ENCODE measurements at places on chromosomes 3 and 15.

DNA sequence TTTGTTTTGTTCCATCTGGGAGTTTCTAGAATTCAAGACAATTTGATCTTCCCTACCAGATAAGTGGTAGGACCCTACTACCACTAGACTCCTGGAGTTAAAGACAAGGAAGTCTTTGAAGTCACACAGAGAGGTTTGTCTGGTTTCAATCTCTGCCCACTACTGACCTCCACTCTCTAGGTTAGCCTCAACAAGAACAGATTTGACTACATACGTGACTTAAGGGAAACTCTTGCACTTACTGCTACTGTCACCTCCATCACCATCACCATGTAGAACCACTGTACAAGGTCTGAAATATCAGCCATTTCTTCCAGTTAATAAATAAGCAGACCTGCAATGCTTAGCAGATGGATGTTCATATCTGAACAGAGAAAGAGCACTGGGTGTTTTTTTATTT lies 148.3 kb upstream of the ARHGEF26 start:
- no peak for DNase-seq

DNA sequence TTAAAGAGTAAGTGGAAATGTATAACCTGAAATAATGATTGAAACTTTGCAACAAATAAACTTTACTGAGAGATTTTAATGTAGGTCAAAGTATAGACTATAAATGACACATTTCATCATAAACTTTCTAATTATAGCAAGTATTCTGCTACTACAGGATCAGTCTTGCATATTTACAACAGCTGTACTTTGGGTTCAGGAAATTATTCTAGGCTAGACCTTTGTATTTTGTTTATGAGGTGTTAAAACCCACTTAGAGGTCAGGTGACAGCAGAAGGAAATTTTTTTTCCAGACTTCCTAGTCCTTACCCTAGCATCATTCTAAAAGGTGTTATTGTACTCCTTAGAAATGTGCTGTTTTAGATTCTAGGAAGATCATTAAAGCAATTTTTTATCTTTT lies 2.3 kb downstream of the RNF7 start:
- no peak for DNase-seq

DNA sequence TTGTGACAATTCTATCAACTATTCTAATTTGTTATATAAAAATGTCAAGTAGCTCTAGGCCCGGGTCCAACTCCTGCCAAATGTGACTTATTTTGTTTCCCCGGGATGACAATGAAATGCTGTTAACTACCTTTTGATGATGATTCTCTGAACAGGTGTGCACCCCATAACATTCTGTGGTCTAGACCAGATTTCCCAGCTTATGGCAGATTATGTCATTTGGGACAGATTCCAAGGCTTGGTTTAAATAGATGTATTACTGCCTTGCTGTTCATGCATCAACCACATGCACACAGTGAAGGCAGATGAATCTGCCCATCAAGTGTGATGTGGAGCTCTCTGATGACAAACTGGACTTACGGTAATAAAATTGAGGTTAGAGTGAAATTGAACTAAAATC lies 150.5 kb downstream of the MECOM start:
- DNase-seq: no peak

DNA sequence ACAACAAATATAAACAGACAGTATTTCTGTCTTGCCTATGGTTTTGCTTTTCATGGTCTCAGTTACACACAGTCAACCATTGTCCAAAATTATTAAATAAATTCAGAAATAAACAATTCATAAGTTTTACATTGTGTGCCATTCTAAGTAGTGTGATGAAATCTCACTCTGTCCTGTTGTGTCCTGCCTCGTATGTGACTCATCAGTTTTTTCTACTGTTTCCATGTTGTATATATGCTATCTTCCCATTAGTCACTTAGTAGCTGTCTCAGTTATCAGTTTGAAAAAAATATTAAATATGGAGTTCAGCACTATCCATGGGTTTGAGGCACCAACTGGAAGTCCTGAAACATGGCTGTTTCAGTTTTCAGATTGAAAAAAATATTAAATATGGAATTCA lies 282.4 kb upstream of the GRM7 start:
- DNase-seq: no peak

GRCh38 chr3:186381424-186382216 lies 19.6 kb upstream of the DGKG start:
- DNase-seq: no peak

GRCh38 chr3:105399062-105399461 lies 32.4 kb downstream of the ALCAM start:
- no peak for DNase-seq

- no peak for DNase-seq
Observed at GRCh38 chr3:186221760-186222378, 113.0 kb upstream of the ETV5 start.

DNA sequence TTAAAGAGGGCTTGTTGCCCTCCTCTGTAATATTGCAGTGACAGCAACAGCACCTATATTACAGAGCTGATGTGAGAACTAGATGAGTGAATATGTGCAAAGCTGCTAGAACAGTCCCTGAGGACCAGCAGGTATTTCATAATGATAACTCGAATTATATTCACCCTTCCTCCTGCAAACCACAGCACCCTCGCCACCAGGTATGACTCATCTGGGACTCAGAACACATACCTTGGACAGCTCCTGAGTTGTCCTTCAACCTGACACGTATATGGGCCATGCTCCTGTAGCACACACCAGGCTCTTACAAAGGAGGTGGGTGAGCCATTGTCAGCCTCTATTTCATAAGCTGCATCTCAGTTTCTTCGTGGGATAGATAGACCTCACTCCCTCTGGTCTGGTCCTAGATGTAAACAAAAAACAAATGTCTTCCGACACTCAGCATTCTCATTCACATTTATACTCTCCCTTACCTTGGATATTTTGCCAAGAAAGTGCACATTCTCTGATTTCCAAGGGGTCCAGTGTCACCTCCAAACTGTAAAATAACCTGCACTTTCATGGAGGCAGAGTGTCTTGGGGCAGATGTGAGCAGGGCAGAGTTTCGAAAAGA lies 124.5 kb downstream of the TLE3 start:
- no peak for DNase-seq

DNA sequence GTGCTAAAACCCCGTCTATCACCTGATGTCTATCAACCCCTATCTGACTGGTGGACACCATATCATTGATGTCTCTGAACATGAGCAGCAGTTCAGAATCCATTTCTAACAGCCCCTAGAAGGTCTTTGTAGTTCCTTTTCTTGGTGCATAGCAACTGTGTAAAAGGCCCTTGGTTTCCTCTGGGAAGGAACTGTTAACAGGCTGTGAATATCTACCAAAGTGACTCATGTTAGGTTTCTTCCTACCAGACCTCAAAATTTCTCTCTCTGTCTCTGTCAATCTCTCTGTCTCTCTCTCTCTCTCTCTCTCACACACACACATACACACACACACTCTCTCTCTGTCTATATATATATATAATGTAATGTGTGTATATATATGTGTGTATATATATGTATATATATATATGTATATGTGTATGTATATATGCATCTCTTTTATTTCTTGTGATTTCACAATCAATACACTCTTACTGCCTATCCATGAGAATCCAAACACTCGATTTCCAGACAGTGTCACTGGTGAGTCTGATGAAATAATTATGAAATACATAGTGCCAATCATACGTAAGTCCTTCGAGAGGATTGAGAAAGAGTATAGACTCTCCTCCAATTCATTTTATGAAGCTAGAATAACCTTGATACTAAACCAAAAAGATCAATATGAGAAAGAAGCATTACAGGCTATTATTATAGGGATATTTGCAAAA lies 335.9 kb upstream of the SLCO3A1 start:
- no peak for DNase-seq

DNA sequence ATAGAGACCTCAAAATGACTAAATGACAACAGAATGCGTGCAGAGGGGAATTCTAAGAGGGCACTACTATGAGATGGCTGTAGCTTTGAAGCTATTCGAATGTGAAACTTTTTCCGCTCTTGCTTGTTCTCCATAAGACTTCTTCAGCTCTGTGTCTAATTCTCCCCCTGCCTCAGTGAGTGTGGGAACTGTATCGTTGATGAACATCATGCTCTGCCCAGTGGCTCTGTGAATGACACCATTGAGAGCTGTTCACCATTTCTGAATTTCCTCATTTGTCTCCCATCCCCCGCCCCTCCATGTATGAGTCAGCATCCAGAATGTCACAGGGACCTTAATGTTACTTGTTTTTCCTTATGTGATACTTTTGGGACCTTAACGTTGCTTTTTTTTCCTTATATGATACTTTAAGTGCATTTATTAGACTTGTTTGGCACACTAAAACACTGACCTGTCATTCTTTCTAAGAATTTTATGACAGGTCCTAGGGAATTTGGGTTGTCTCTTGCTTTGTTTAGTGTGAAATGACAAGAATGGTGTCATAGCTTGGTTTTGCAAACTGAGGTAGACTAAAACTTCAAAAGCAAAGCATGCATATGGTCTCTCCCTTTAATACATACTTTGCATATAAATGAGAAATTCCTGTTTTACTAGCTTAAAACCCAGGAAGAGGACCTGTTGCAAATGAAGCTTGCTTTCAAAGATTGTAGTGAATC lies 99.6 kb downstream of the FNDC3B start:
- peak; percentile 8 for DNase-seq

DNA sequence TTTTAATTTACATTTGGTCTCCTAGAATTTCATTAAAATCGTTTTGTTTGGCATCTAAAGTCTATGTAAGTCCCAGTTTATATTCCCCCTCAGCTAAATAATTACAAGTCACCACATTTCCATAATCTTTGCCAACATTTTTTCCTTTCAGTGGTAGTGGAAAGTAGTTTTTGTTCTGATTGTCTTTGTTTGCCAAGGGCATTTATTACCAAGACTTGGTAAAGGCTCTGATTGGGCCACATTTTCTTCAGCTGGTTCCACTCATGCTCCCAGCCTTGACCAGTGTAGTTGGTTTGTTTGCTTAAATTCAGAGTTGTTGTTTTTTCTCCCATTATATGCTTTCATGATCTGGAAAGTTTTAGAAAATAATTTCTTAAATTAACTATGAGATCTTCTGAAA lies 153.4 kb upstream of the MME start:
- DNase-seq: no peak

DNA sequence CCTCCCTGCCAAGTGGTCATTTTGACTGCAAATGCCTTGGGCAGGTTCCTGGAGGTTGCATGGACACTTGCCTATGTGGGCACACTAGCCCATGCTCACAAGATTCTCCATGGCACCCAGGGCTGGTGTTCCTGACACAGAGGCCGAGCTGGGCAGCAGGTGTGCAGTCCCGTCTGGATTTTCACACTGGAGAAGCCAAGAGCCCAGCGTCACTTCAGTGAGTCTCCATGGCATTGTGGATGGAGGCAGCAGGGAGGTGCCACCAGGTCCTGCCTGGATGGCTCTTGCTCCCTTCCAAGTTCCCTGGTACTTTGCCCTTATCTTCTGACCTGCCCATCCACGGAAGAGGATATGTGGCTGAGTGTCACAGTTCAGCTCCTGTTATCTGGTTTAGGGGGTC lies 63.7 kb upstream of the PLCL2 start:
- DNase-seq: no peak

DNA sequence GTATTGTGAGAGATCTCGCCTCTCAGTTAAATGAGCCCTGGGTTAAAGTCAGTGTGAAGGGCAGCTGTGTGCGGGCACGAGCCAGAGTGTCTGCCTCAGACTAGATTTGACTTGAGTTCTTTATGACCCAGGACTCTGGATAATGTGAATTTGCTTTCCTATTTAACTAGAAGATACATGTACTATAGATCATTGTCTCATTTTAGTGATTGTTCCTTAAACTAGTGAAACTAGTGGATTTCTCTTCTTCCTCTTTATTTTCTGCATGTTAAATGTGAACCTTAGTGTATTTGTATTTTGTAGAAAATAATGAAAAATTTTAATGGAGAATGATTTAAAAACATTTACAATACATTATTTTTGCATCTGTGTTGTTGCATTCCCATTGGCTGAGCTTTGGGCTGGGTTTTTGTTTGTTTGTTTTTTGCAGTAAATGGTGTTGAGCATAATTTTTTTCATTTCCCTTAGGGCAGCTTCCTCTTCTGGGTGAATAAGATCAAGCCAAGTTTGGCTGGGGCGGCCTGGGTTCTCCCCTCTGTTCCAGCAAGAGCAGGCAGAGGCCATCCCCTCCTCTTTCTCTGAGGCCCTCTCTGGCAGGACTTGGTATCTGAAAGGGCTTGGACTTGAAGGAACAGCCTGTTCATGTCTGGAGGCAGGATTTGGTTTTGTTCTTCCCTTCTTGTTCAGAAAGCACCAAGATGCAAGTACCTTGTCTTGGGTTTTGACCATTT lies 15.0 kb downstream of the GCSAM start:
- no peak for DNase-seq

- DNase-seq: peak; percentile 18
Observed at GRCh38 chr15:58070801-58071418, 5.4 kb upstream of the ALDH1A2 start.

Data from hematopoietic multipotent progenitor cell treated with erythropoietin and hydrocortisone succinate and interleukin-3 and kit ligand, for 15 days (in vitro differentiated cells).